ENCODE measurements at places on chromosomes 1 and 21.

- DNase-seq = no peak
Measured at GRCh38 chr1:22975694-22976093, 3.0 kb upstream of the LACTBL1 start.

DNA sequence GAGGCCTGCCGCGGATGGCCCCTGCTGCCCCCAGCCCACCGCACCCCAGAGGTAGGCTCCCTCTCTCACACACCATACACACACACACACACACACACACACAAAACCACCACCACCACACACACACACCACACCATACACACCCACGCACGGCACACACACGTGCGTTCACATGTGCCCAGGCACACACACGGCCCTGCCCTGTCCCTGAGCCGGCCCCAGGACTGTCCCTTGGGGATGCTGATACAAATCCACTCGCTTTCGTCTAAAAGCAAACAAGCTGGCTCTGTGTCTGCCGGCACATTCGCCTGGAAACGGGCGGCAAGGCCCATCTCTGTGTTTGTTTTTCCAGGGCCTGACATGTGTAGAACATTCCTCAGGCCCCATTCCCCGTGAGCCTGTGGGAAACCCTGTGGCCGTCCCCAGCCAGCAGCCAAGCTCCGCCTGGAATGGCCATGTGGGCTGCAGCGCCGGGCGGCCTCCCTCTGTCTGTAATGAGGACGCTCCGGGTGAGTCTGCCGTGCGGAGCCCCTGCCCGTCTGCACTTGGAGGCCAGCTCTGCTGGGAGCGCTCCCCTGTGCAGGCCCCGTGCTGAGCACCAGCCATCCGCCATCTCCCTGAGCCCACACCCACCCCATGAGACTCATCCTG, 67.4 kb downstream of the DMRTB1 start:
- peak; percentile 83 for DNase-seq

GRCh38 chr1:56199956-56200355, 379.4 kb downstream of the PLPP3 start:
- DNase-seq = no peak

DNA sequence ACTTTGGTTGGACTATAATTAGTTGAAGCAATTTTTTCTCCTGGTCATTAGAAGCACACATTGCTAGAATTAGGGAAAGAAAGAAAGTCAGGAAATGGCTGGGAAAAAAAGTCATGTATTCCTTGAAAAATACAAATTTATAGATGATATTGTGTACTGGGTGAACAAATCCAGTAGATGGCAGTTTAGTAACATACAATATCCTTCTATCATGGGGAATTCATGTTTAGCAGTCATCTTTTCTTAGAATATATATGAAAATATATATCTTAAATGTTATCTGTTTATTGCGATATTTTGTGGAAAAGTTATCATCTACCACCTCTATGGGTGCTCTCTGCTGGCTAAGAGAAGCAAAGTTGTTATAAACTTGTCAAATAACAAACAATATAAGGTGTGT, 13.1 kb upstream of the ZRANB2 start:
- DNase-seq = peak; percentile 50

DNA sequence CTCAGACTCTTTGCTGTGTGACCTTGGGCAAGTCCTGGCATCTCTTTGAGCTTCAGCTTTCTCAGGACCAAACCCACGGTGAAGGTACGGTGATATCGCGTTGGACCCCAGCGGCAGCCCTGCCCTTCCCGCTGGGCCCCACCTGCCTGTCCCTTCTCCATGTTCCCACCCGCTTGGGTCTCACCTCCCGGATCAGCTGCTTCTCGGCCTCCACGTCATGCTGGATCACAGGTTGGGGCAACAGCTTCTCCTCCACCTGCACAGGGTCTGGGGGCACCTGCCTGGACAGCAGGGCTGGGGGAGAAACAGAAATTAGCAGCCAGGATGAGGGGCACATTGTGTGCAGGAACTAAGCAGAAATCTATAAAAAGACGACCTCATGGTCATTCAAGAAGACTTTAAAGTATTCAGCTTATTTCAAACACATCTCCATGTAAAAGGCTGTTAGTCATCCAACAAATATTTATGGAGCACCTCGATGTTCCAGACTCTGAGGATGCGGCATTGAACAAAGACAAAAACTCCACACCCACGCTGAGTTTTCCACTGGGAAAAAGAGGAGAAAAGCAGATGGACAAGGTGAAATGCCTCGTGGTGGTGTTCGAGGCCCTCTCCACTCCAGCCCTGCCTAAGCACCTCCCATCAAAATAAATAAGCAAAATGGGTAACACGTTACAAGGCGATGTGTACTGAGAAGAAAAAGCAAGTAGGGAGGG, 19.5 kb downstream of the KIF17 start:
- DNase-seq = no peak

DNA sequence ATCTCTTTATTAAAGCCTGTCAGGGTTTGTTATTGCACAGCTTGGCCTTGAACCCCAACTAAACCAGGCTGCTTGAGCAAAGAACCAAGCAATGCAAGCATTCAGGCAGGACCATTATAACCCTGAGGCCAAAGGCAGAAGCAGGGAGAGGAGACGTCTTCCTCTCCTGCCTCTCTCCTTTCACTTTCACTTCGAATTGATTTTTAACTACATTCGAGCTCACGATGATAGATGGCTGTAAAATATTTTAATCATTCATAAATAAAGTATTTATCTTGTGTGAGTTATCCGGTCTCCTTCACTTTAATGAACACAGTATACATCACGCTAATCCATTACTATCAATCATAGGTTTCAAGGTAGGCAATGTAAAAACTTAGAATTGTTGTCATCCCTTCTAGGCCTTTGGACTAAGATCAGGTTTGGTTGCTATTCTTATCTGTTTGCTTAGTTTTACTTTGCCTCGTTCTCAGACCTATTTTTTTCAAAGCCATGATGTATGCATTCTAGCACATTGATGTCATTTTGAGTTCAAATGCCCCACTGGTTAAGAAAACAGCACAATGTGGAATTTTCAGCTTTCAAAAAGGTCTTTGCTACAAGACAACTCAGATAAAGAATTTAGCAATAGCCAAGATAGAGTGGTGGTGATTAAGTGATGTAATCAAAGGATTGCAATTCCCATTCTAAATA, 480.2 kb upstream of the RUNX1 start:
- peak; percentile 37 for DNase-seq

DNA sequence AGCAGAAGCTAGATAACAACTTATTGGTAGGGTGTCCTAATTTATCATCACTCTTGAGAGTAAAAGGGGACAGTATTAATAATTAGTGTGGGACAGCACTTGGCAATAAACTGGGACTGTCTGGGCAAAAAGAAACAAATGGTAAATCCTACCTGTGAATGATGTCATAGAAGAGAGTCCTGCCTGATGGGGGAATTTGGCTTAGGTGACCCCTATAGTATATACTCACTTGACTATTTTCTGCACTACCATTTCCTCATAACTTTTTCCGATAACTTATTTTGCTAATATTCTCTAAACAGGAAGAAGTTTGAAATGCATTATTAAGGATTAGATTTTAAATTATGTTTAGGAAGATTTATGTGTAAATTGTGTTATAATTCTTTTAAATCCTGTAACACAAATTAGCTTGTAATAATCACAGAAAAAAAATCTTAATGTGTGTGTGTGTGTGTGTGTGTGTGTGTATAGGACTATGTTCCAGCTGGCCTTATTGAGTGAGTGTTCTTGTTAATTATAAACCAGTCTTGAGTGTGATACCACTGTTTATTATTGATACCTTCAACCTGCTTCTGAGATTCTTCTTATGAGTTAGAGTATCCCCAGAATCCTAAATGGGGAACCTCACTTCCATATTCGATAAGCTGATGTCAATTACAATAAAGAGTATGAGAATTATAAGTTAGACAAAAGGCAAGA, 144.2 kb upstream of the C1orf105 start:
- DNase-seq = no peak

DNA sequence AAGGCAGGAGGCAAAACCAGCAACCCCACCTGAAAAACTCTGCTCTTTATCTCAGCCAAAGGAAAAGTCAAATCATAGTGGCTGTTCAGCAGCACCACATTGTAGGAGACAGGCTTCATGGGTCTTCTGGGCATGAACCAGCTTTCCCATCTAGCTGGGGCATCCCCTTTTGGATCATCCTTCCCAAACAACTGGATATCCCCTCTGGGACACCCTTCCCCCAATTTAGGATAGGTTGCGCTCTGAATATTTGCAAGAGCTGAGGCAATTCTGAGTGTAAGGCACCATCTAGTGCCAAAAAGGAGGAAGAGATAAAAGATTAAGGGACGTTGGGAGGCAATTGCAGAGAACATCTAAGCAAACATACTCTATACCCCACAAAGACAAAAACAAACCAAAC, 295.8 kb downstream of the MATN1 start:
- no peak for DNase-seq

DNA sequence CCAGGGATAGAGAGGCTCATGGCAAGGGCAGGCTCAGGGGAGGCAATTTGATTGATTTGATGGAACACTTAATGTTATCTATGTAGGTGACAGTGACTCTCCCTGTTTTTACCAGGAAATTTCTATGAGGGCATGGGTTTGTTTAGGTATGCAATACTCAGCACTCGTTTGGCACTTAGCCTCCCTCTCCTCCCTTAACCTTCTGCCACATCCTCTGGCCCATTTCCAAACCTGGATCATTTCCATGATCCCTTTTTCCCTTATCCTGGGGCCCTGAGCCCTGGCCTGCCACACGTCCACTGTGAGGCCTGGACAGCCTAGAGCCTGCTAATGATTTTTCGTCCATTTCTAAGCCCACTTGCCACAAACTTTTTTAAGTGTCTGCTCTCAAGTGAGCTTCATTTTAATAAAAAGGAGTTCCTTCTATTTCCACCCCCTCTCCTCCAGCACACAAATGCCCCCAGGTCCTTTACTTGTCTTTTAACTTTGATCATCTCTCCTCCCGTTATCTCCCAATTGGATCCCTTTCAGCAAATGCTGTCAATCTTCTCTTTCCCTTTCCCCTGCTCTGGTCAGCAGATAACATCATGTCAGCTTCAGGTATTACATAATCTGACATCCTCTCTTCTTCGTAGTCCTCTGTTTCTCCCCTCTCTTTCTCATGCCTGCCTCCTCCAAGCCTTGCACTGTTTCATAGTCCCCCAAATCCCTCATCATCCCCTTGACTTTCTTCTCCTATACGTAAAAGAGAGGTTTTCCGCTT, 37.8 kb upstream of the GADD45A start:
- peak; percentile 39 for DNase-seq

- DNase-seq = no peak
Measured at GRCh38 chr1:18939398-18940302, 16.8 kb downstream of the IFFO2 start.

DNA sequence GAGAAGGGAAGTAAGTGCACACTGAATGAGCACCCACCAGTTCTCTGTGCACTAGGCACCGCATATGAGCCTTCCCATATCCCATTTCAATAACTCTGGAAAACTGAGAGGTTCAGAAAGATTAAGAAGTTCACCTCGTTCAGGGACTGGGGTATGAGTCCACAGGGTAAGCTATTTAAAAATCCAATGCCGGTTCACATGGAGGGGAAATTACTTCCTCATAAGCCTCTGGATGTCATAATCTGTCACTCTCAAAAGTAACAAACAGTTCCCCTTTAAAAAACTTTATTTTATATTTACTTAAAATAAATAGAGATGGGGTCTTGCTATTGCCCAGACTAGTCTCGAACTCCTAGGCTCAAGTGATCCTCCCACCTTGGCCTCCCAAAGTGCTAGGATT, 1.9 kb downstream of the OR2B11 start:
- DNase-seq = no peak

DNA sequence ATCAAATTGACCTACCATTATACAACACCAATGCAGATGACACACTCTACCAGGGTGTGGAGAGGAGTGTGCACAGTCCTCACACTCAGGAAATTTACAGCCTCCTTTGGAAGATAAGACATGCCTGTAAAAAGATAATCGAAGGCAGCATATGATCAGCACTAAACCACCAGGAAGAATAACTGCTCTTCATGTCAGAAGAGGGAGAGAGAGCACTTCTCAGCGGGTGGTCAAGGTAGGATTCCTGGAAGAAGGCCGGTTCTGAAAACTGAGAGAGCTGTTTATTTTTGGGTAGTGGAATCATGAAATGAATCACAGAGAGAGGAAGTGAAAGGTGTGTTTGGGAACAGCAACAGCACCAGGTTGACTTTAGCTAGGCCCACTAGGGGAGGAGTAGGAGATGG, 14.0 kb upstream of the ZNF697 start:
- DNase-seq = no peak

DNA sequence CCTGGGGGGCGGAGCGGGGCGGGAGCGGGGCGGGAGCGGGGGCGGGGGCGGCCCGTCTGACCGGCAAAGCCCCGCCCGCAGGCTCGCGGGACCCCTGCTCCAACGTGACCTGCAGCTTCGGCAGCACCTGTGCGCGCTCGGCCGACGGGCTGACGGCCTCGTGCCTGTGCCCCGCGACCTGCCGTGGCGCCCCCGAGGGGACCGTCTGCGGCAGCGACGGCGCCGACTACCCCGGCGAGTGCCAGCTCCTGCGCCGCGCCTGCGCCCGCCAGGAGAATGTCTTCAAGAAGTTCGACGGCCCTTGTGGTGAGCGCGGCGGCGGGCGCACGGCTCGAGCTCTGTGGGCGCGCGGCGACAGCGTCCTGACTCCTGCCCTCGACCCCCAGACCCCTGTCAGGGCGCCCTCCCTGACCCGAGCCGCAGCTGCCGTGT, 21.2 kb downstream of the AGRN start:
- no peak for DNase-seq

DNA sequence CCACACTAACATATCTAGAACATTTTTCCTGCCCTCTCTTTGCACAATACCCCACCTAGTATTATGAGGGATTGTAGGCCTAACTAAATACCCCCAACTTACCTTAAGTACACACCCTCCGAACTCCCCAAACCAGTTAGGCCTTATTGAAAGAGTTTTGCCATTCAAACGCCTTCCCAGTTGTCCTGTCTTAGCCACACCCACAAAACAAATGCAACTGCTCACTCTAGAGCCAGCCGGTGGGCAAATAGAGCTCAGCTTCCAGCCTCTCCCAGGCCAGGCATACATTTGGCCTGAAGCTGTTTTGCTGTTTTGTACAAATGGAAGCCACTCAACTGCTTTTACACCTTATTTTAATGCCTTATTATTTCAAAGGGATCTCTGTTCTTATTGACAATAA, 224.2 kb upstream of the RUNX1 start:
- no peak for DNase-seq

- peak; percentile 41 for DNase-seq
Measured at GRCh38 chr1:162633081-162633762, 958 bp downstream of the DDR2 start.

- peak; percentile 41 for DNase-seq
Measured at GRCh38 chr1:33099290-33100118, 18.6 kb downstream of the AZIN2 start.

DNA sequence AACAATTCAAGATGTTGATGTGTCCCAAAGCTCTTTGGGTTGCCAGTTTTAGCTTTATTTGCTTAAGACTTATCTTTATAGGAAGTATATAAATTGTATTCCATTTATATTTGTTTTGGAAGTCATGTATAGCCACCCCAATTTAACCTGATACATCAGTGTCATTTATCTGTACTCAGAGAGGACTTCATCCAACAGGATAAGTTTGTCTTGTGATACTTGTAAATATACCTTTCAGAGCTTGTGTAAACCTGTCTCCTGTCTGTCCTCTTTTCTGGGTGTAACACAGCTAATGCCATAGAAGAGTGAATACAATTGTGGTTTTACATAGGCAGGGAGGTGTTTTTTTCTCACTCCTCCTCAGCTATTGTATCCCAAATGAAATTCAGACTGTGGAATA, 10.4 kb downstream of the PTGFR start:
- no peak for DNase-seq

GRCh38 chr1:17717594-17718535, 37.3 kb upstream of the ACTL8 start:
- DNase-seq = no peak

- DNase-seq = no peak
Measured at GRCh38 chr1:5907966-5908365, 84.3 kb downstream of the NPHP4 start.

All from lung (tissue), 17 donors.